ENCODE measurements at places on chromosomes 5 and 9. TPM values are rescaled to one million over a fixed set of nuclear protein-coding genes. Genes with fewer than 3 reads are reported as not detected.

Gene SAXO1
- 0.02 TPM for polyA plus RNA-seq

Gene NLN
- polyA plus RNA-seq, result 2.9 TPM

Gene PCDHGC5
- polyA plus RNA-seq, result 0.39 TPM

DNA sequence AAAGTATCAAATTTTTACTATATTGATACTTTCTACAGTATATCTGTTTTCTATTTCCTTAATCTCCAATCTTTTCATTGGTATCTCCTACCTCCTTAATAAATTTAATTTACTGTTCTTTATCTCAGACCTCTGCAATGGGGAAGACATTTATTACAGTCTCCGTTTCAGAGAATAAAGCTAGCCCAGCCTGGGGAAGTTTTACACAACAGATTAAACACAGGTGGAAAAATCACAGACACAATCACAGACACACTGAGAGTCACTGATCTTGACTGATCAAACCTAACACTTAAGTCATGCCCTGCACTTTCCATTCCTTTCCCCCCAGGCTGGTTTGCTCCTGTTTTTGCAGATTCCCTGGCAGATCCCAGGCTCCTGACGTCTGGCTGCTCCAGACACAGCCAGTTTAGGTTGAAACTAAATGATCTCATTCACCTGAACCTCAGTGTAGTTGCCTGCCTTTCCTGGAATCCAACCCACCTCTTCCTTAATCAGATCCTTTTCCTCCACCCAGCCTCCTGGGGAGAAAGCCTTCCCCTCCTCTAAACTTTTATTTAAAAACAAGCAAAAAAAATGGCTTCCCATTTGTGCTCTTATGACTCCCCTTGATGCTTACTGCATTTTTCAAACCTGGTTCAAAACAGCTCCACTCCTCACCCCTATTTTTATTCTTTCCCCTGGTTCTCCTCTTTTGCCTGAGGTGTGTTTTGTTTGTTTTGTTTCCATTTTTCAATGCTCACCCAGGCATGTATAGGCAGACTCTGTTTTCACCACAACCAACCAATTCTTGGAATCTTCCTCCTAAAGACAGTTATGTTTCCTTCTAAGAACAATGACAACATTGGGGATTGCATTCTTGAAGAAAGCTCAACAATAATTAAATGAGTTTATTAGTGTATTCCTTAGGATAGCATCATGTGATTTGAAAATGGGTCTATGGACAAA lies 29.5 kb upstream of the OSMR start:
- DNase-seq, result no peak

DNA sequence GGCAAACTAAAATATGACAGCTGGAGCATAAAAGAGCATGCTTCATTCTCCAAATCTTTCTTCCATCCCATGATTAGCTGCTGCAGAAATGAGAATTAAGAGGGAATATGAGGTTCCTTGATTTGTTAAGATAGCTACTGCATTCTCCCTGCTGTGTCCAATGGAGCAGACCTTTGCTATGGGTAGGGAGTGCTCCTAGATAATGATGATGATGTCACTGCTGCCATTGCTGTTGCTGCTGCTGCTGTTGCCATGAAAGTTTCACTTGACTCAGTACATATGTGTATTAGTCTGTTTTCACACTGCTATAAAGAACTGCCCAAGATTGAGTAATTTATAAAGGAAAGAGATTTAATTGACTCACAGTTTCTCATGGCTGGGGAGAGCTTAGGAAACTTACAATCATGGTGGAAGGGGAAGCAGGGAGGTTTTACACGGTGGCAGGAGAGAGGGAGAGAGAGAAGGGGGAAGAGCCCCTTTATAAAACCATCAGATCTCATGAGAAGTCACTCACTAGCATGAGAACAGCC lies 128.9 kb downstream of the INSYN2B start:
- no peak for DNase-seq

DNA sequence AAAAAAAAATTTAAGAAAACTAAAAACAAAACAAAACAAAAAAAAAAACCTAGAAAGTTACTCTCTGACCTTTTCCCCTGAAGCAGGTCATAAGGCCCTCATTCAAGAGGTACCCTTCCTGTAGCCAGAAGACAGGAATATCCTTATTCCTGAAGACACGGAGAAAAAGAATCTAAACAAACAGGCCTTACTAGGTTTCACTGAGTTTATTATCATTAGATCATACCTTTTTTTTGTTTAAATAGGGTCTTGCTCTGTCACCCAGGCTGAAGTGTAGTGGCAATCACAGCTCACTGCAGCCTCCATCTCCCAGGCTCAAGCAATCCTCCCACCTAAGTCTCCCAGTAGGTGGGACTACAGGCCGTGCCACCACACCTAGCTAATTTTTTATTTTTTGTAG lies 11.7 kb upstream of the CDKN2AIPNL start:
- no peak for DNase-seq

DNA sequence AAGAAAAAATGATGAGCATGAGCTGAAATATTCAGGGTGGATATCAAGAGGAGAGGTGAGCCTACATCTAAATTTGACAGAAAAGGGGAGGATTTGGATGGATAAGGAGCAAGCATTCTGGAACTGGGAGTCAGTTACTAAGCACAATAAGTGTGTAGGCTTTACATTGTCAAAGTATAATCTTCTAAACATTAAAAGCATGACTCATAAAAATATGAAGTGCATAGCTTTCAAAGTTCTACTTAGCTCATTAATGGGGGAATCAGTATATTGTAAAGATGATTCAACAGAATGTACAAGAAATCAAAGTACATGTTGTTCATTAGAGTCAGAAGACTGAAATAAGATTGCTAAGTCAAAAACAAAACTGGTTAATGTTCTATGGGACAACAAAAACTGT lies 248.0 kb upstream of the GAS1 start:
- DNase-seq, result no peak
